Hematopoietic multipotent progenitor cell treated with erythropoietin and hydrocortisone succinate and interleukin-3 and kit ligand, for 15 days (in vitro differentiated cells): ENCODE measurements at places on chromosomes 6 and 20.
A peak's percentile ranks its signal among the peaks of the same experiment; 100 is the strongest.

DNA sequence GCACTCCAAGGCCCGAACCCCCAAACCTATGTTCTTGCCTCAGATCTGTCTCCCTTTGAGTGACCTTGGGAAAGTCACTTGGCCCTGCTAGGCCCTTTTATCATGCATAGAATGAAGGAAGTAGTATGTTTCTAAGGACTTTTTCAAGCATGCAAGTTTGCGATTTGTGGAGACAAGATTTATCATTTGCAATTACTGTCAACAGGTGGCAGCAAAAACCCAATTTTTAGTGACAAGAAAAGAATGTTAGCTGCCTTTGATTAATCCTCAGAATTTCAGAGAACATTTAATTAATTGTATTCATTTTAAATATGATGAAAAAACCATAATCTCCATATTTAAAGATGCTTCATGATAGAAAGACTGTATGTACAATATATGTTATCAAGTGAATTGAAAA, 28.3 kb upstream of the PREP start:
- DNase-seq, result no peak

- no peak for DNase-seq
Measured at GRCh38 chr6:82492134-82492533, 128.5 kb downstream of the TPBG start.

DNA sequence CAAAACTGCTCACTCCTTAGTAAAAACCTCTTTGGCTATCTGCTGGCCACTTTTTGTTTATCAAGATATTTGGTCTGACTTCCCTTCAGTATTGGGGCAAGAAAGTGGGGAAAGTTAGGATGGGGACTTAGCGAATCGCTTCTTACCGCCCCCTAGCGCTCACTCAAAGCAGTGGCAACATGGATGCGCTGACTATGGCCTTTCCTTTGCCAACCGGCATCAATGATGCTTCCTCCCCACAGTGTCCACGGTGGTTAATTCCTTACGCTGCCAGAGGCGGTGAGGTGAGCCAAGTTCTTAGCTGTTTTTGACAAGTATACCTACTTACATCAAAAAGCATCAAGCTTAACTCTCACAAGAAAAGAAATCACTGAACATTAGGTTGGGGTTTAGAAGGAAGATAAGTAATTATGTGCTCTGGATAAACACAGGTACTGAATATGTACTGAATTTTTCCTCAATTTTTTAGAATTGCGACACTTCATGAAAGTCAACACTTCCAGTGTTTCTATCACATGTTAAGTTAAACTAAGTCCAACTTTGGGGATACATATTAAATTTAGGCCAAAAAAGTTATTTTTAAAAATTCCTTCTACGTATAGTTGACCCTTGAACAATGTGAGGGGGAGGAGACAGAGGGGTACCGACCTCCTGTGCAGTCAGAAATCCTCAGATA, 86.7 kb downstream of the GMDS start:
- peak; percentile 23 for DNase-seq

GRCh38 chr6:72580281-72580940, 41.5 kb upstream of the KCNQ5 start:
- peak; percentile 3 for DNase-seq

GRCh38 chr6:145963216-145964068, 716 bp downstream of the SHPRH start:
- DNase-seq, result peak; percentile 24

GRCh38 chr6:5706124-5707033, 300.3 kb downstream of the NRN1 start:
- DNase-seq, result no peak
